ENCODE measurements at places on chromosomes 11 and 22.

GRCh38 chr11:17013548-17014320 lies 480 bp downstream of the PLEKHA7 start:
- no peak for DNase-seq

DNA sequence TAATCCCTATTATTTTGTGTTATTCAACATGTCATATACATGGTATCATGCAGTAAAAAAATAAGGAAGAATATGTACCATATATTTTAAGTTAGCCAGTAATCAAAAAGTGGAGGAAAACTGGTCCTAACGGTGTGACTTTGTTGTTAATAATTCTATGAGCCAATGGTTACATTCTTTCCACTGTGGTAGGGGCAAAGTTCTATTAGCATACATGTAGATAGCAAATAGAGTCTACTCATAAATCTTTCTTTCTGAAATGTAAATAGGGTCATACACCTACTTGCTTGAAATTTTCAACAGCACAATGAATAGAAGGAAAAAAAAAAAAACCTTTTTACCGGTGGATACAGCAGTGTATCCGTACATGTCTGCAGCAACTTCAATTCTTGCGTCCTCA lies 364.8 kb downstream of the RAB38 start:
- DNase-seq: no peak

- no peak for DNase-seq
These were observed 143.5 kb upstream of the B3GAT1 start for GRCh38 chr11:134555510-134555909.

GRCh38 chr11:108732395-108732794 lies 67.5 kb downstream of the DDX10 start:
- no peak for DNase-seq

- DNase-seq: no peak
These were observed 59.2 kb downstream of the MPPED1 start for GRCh38 chr22:43470941-43471585.

DNA sequence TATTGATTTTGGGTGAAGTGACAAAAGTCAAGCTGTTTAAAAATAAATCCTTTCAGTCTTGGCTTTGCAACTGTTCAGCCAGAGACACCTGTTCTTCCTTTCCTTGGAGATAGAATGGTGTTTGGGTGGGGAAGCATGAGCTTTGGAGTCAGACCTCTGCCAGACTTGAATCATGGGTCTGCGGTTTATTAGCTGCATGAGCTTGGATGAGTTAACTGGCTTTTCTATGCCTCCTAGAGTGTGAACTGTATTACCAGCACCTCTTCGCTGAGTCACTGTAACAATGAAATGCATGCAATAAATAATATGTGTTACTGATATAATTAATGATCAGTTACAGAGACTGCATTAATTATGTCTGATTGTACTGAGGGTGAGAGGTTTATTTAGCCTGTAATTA lies 13.5 kb upstream of the MYEOV start:
- DNase-seq: no peak

DNA sequence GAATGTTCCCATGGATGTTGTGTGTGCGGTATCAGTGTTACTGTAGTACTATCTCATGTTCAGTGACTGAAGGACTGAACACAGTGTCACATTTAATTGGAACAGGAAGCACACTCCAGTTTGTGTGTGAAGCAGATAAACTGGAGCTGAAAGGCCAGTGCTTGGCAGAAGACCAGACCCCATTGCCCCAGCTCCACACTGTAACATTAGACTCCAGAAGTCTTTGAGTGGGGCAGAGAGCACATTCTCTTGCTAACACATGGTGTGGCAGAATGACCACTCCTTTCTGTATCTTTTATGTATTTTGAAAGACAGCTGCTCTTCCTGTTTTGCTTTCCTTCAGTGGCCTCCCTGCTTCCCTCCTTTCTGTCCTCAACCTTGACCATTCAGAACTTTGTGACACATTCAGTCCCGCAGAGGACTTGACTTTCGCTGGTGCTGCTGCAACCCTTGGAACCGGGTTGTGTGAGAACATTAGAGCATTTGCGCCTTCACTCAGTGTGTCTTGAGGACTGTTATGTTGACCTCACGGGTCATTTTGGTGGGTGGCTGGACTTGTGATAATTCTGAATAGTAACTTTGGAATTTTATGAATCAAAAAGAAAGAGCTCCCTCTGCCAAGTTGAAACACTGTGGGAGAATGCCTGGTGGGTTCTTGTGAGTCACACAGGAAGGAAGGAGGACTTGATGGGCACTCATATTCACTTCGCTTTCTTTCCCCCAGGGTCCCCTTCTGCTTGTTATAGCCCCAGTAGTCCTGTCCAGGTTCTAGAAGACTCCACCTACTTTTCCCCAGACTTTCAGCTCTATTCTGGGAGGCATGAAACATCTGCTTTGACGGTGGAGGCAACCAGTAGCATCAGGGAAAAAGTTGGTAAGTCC lies 26.4 kb downstream of the AMOTL1 start:
- peak; percentile 49 for DNase-seq

GRCh38 chr11:125123947-125124617 lies 12.7 kb upstream of the TMEM218 start:
- peak; percentile 63 for DNase-seq

- no peak for DNase-seq
These were observed 5.8 kb downstream of the POLDIP3 start for GRCh38 chr22:42608823-42609361.

- no peak for DNase-seq
These were observed 15.3 kb upstream of the SYTL2 start for GRCh38 chr11:85826116-85826855.

Measured in CMK (cell line).